ENCODE measurements at places on chromosomes 13 and 19.

DNA sequence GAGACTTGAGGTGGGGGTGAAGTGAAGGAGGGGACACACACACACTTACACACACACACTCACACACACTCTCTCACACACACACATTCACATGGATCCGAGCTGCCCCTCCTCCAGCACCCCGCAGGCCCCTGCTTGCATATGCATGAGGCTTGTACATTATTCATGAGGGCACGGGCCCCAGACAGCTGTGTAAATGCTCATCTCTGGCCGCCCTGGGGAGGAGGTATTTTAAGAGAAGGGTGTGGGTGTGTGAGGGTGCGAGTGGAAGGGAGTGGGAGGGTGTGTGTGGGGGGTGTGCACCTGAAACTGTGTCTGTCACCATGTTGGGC lies 2.4 kb downstream of the NCAN start:
- no peak for DNase-seq

- DNase-seq: no peak
Measured at GRCh38 chr19:28990522-28990921, 222.4 kb downstream of the UQCRFS1 start.

DNA sequence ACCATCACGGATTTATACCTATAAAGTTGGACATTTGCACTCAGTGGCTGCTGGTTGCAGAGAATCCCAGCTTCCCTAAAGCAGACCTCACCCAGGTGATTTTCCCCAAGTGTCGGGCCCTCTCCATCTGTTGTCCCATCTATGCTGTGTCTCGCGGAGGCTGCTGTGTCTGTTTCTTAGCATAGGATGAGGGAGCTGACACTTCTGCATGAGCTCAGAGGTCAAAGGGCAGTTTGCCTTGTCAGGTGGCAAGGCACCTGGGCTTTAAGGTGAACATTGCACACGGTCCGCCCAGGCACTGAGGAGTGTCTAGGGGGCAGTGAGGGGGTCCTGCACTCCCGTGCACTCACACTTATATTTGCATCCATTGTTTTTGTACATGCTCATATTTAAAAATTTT lies 151.6 kb downstream of the ZIC5 start:
- DNase-seq: no peak

DNA sequence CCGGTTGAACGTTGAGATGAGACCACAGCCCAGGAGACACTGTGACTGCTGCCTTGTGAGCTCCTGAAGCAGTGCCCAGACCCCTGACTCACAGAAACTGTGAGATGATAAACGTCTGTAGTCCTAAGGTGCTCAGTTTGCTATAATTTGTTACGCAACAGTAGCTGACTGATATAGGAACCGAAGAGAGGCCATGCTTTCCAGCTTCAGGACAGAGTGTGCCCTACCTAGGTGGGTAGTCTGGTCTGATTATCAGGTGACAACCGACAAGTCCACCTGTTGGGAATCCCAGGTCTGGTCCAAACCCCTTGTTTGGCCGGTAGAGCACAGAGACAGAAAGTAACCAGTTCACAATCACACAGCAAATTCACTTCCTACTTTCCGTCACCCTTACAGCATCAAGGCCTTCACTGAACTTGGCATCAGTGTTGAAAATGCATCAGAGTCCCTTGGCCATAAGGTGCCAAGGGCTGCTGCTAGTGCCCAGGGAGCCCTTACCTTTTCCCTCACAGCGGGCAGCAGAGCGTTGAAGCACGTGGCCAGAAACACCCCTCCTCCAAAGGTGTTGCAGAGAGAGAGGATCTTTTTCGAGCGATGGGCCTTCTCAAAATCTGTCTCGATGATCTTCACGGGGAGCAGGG lies 3.1 kb downstream of the SLC39A3 start:
- DNase-seq: no peak

DNA sequence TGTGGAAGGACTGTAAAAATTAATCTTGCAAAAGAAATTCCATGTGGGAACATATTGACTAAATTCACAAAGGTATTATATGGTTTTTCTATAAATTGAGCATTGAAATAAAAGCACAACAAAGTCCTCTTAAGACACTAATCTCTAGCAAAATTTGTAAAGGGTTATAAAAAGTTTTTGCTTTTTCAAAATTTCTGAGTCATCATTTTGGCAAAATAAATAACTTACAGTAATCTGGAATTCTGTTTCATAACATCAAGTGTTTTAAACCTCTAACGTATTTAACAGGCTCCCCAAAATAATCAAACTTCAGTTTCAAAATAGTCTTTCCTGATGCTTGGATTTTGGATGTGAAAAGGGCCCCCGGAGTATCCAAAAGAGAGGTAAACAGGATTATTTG lies 26.0 kb downstream of the MED4 start:
- no peak for DNase-seq

DNA sequence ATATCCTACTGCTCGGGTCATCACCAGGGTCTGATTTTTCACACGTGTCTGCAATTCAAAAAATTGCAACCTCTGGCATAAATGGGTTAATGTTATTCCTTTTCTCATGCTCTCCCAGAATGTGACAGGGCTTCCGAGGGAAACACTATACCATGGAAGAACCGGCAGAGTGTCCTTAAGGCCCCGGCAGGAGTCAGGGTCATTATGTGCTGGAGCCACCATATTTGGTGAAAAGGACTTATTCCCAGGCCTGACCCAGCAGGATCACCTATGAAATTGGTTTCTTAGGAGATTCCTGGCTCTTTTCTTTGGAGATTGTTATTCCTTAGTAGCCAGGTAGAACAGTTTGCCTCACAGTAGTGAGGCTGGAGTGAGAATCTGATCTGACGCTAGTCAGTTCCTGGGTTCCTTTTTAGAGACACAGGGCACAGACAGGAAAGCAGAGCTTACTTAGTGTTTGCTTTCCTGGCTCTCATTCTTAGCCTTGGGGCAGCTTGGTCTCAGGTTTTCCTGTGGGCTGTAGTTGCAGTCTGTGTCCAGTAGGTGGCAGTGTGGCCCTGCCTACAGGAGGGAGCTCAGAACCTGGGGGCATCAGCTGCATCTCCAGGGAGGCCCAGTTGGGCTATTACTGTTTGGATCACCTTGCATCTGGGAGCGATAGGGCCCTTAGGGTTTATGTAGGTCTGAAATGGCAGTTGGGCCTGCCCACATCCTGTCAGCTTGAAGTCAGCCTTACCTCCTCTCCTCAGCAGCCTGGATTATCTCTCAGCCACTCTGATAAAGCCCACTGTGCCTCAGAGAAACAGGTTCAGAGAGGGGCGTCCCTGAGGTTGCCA lies 12.4 kb downstream of the SNRNP70 start:
- DNase-seq: peak; percentile 49

- DNase-seq: no peak
Measured at GRCh38 chr13:43072394-43072793, 49.0 kb downstream of the DNAJC15 start.

GRCh38 chr13:77928909-77929308 lies 10.3 kb upstream of the EDNRB start:
- no peak for DNase-seq

- no peak for DNase-seq
Measured at GRCh38 chr13:50928102-50928501, 18.5 kb downstream of the RNASEH2B start.

GRCh38 chr19:3528539-3529211 lies 10.3 kb upstream of the TEKTIP1 start:
- DNase-seq: no peak

GRCh38 chr13:110257408-110257807 lies 49.5 kb downstream of the COL4A1 start:
- DNase-seq: no peak

- DNase-seq: no peak
Measured at GRCh38 chr19:30516531-30516930, 144.3 kb downstream of the ZNF536 start.

- no peak for DNase-seq
Measured at GRCh38 chr13:114082849-114083645, 49.4 kb downstream of the RASA3 start.

- DNase-seq: no peak
Measured at GRCh38 chr19:35987571-35987896, 7.5 kb upstream of the SDHAF1 start.

GRCh38 chr19:58559275-58560006 lies 1.0 kb upstream of the UBE2M start:
- peak; percentile 72 for DNase-seq

DNA sequence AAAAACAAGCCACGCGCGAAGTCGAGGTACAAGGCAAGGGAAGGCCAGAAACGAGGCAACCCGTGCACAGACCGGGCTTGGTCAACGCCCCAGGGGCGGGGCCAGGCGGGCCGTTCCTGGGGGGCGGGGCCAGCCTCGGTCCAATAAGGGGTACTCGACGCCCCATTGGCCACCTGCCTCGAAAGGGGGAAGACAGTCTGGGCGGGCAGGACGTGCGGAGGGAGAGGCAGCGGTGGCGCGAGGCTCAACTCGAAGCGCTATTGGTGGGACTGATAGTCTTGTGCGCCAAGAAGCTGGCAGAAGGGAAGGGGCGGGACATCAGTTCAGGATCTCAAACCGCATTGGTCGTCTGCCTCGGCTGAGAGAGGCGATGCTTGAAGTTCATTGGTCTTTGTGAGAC lies at the start of gene LYPD4:
Gene LYPD4 (minus strand): TSS at position 83 of the 400 bp plus-strand sequence. CDS start 5,398 bp downstream, outside the sequence.
- no peak for DNase-seq
